Putamen (tissue), 1 donor: ENCODE measurements at places on chromosomes 6 and 20.

DNA sequence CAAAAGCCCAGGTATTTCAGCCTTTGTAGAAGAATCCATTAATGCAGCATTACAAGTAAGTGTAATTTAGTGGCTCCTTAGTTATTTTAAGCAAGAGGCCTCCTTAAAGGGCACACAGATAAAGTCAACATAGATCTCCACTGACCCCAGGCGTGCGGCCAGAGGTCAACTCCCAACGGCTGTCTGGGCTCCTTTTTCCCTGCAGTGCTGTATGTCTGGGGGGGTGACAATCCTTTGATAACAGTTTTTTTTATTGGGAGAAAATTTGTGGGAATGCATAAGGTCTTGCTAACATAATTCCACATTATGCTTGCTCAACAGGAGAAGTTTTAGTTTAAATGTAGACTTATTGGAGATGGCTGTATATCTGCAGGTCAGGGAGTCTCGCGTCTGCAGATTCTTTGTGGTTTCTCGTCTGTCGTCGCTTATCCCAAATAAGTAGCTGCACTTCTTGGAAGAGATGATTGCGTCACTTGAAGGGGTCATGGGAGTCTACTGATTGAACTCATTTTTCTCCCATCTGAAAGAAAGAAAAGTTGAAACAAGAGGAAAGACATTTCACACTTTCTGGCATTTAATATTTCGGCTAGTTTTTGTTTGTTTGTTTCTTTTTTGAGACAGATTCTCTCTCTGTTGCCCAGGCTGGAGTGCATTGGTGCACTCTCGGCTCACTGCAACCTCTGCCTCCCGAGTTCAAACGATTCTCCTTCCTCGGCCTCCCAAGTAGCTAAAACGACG, 151.7 kb upstream of the AKAP12 start:
- DNase-seq = no peak

- DNase-seq = no peak
Measured at GRCh38 chr20:58143531-58143930, 84.9 kb downstream of the ANKRD60 start.

GRCh38 chr6:67802771-67803170, 832.3 kb upstream of the ADGRB3 start:
- DNase-seq = no peak

DNA sequence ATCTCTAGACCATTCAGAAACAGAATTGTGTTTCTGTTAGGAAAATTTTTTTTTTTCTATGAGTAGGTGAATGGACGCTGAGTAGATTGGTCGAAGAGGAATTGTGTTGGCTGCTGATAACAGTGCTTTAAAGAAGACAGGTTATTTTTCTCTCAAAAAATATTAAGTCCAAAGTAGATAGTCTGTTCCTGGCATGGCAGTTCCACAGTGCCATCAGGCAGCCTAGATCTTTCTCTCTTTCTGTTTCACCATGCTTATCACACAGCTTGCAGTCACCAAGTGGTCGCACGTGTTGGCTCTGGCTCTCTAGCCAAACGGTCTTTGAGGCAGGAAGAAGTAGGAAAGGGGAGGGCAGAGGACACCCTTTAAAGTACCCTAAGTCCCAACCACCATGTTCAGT, 22.4 kb upstream of the SERINC3 start:
- no peak for DNase-seq

- no peak for DNase-seq
Measured at GRCh38 chr6:88013015-88013414, 34.6 kb upstream of the SPACA1 start.

DNA sequence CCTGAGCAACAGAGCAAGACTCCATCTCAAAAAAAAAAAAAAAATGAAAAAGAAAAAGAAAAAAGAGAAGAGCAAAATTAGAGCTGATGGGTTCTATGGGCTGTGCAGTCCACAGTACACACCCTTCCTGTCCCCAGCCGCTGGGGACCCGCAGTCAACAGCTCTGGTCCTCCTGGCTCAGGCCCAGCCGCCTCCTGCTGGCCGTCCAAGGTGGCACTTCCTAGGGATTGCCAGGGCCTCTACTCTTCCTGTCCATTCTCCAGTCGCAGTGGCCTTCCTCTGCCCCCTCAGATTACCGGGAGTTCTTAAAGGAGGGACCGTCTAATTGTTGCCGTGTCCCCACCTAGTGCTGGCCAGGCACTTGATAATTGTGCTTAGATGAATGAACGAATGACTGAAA, 41.7 kb downstream of the TMEM242 start:
- DNase-seq = no peak

DNA sequence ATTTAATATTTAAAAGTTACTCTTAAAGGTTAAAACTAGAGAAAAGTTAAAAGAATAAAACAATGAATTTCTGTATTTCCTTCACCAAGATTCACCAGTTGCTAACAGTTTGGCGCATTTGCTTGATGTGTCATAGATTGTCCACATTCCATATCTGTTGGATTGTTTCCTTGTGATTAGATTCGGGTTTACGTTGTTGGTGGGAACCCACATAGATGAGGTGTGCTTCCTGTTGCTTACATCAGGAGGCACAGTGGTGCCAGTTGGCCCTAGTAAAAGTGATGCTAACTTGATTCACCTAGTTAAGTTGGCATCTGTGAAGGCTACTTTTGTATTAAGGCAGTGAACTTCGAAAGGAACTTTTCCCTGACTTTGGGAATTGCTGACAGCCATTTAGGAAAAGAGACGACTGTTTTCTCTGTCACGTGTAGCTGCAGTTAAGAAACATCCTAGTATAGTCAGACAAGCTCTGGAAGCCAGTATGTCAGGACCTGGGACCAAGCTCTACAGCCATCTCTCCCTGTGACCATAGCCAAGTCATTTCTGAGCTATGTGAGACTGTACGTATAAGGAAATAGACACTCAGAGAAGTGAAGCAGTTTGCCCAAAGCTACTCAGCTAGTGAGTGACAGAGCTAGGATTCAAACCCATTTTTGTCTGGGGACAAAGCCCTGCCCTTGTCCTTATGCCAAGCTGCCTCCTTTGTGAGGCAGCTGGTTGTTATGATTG, 49.0 kb downstream of the PPARD start:
- DNase-seq = no peak

- DNase-seq = no peak
Measured at GRCh38 chr6:23181356-23182110, 612.2 kb downstream of the HDGFL1 start.

- DNase-seq = no peak
Measured at GRCh38 chr20:60206259-60206658, 248.0 kb downstream of the CDH26 start.

GRCh38 chr6:47727391-47727790, 29.0 kb downstream of the ADGRF4 start:
- no peak for DNase-seq
